HT-29 (cell line): ENCODE measurements at places on chromosomes 4 and X.

DNA sequence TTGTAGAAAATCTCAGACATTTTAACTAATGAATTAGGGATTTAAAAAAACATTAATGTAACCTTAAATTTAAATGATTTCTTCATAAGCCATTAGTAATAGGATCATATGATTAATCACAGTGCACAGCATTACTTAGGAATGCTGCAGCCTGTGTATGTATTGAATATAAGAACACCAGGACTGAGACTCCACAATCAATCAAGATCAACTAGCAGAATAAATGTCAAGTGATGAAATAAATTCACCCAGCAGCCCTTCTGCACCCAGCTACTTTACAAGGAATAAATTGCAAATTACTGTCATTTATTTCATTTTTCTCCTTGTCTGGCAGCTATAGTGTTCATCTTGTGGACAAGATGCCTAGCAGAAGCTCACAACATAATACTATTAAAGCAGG lies 46.5 kb downstream of the NEIL3 start:
- DNase-seq: no peak

DNA sequence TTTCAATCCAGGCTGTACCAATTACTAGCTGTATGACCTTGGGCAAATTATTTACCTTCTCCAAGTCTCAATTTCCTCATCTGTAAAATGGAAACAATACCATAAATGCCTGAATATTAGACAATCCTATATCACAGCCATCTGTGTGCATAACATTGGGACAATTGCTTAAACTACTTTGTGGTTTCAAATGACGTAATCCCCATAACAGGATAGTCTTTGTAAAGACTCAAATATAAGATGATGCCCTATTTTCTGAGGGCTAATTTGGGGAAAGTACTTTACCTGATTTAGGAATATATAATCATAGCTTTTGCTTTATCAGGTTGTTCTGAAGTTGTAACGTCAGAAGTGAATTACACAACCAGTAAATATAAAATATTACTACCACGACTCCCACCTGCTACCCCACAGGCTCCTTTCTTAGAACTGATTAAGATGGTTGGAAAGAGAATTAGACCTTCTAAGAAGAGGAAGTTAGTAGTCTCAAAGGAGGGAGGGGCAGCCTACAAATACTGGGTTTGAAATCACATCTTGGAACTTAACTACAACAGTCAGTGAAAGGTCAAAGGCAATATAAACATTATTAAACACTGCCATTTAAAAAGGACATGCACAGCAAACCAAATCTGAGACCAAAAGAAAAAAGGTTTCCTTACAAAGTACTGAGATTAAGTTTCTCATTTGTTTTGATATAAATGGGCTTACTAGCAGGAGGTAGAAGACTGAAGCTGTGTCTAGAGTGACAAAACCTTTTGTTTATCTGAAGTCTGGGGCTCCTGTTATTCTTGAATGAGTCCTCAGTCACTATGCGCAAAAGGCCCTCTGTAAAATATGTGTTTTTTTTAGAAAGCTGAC lies 215.0 kb downstream of the SCFD2 start:
- DNase-seq: no peak

DNA sequence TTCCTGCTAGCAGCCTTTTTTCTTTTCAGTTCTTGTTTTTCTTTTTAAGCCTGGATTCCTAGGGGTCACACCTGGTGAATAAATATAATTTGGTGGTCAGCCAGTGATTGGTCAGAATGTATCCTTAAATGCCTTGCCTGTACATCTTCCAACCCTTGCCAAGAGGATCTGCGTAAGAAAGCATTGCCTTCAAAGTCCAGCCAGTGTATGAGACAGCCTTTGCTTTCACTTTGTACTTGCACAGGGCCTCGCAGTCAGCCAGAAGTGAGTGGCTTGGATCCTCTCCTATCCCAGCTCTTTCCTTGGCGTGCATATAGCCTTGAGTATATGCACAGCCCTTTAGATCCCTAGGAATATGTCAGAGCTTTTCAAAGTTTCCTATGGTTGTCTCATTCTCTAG lies 22.2 kb downstream of the KANTR start:
- DNase-seq: no peak

DNA sequence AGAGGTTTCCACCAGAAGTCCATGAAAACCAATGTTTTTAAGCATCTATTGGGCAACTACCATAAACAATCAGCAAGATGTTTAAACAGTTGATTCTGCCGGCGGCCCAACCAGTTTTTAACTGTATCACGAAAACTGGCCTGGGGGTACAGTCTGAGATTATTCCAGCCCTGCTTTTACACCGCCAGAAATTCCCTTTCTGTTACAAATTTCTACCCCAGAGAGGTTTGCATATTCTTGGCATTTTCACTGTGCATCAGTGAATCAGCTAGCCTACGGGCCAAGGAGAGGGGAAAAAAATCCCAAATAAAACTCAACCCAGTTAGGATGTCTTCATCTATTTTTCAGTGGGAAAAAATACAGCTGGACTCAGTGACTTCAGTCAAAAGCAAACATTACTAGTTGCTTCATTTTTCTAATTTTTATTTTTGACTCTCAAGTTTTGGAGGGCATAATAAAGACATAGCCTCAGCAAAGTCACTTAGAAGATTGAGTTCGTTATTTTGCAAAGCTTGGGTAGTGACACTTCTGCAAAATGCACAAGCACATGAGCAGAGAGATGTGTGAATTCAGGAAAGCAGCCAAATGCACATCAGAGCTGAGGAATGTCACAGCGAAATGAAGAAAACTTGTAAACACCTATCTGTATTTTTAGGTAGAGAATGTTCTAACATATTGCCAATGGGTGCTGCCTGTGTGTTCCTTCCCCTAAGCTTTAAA lies 167.8 kb upstream of the GK2 start:
- no peak for DNase-seq
